8988T (cell line): ENCODE measurements at places on chromosomes 1 and 21.

- DNase-seq = no peak
These were observed 436.5 kb downstream of the SIPA1L2 start for GRCh38 chr1:232193451-232193783.

- DNase-seq = no peak
These were observed 19.3 kb downstream of the ELF3 start for GRCh38 chr1:202029727-202030126.

DNA sequence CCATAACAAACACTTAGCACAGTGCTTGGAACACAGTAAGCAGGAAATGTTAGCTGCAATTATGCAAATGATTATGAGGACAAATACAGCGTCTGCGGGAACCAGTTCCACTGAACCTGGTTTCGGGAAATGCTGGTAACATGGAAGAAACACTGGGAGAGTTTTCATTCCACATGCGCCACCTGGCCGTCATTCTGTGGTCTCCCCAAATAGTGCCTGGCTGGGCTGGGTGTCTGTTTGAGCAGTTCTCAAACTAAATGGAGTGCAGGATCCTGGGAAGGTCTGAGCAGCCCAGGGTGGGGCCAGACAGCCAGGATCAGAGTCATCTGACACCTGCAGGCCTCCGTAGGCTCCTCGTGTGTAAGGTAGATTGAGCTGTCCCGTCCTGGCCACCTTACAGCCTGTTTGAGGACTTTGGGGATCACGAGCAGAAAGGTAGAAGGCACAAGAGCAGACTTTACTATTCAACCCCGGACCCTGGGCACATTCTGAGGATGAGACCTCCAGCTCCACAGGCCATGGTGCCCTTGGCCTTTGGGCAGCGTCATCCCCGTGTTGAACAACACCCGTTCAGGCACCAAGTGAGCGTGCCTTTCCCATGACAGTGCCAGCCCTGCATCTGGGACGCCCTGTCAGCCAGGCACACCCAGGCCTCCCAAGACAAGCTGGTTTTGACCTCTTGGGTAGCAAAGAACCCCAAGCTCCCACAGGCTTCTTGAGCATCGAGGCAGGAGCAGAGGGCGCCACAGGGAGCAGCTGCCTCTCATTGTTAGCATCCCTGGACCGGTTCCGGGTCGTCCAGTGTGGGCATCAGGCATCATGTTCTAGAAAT is 101.9 kb downstream of the PRDM2 start:
- DNase-seq = no peak

DNA sequence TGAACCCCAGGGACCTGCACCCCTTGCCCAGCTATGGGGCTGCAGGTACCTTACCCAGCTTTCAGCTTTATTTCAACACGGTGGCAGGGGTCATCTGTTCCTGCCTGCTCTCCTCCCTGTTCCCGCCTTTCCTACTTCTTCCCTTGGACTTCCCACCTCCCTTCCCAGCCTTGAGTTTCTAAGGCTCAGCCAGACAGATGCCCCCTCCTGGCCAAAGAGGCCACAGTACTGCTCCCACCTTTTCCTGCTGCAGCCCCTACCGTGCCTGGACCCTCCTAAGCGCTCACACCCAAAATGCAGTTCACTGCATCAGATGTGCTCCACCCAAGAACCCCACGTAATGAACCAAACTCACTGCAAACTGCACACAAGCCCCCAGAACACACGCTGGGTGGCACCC is 7.7 kb downstream of the NOC2L start:
- DNase-seq = no peak

DNA sequence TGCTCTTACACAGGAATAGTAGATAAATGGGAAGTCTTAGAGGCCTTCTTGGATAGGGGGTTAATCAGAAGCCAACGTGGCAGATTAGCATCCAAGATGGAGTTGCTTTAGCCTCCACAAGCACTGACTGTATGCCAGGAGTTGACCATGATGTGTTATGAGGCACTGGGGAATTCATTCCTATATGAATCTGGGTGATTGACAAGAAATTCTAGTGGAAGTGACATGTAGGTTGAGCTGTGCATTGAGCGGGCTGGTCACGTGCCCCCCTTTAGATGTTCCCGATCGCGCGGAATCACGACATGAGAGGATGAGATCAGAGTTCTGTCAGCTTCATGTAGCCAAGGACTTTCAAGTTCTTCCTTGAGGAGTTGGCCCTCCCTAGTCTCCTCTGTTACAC is 31.7 kb downstream of the GALNT2 start:
- no peak for DNase-seq

GRCh38 chr1:236476019-236476418 is 47.8 kb upstream of the LGALS8 start:
- no peak for DNase-seq
